Stimulated activated CD4-positive, alpha-beta T cell treated with anti-CD3 and anti-CD28 coated beads, TNF-alpha, amount 100 ng/mL, for 24 hours (primary cell): ENCODE measurements at places on chromosomes 5 and 9.

DNA sequence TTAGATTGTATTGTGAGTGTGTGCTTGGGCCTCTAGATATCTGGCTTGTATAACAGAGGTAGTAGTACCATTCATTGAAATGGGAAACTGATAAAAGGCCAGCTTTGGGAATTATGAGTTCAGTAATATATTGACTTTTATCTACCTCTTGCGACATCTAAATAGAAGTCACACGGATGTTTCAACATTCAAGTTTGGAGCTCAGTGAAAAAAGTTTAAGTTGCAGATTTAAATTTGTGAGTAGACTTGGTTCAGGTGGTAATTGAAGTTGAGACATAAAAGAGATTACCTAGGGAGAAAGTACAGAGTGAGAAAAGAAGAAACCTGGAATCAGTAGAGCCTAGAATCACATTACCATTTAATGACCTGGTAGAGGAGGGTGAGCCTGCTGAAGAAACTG, 189.5 kb downstream of the FER start:
- no peak for DNase-seq

DNA sequence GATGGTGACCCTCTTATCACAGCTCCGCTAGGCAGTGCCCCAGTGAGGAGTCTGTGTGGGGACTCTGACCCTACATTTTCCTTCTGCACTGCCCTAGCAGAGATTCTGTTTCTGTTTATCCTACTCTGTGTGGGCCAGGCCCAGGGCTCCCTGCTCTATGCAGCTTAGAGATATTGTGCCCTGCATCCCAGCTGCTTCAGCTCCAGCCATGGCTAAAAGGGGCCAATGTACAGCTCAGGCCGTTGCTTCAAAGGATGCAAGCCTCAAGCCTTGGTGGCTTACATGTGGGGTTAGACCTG, 2030.7 kb upstream of the CDH9 start:
- DNase-seq, result no peak

- no peak for DNase-seq
Observed at GRCh38 chr9:82553654-82554366, 509.1 kb downstream of the RASEF start.

DNA sequence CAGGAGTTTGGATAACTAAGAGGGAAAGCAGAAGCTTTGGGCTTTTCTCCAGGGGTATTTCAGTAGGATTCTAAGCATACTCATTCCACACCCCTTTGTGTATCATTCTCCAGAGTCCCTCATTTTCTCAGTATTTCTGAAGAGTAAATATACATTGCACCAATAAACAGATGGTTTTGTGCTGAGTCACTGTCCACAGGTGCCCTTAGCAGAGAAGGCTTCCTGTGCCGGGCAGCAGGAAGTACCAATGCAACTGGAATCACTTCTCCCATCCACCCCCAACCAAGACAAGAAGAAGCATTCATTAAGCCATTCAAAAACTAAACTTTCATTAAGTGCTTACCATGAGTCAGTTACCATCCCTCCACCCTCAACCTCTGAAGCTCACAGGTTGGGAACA, 3.6 kb upstream of the CCNJL start:
- DNase-seq, result no peak

DNA sequence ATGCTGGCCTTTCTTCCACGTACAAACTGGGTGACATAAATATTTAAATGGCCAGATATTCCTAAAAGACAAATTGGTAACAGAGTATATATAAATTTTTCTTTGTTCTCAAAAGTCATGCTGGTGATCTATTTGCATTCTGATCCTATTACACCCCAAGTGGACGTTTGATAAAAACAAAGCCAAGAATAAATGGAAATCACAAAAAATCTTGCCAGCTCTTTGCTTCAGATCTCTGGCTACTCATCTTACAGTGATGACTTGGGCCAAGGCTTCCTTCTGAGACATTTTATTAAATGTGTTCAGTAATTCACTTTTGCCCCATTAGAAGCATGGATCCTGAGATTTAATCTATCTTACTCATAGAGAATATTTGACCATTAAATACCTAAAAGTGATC, 444.3 kb upstream of the PIK3R1 start:
- no peak for DNase-seq

DNA sequence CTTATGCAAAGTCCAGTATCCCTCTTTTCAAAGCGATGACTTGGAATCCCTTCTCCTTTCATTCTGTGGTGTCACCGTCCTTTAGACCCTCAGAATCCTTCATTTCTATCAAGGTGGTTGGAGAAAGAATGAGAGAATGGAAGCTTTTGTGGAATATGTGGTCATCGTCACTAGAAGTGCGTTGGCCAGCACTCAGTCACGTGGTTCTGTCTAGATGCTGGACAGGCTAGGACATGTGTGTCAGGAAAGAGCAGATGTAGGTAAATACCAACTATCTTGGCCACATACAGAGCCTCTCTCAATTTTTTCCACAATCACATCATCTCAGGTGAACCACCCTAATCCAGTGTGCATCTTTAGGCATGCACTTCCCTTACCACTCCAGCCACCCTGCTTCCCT, 206.0 kb downstream of the ARRDC3 start:
- no peak for DNase-seq
